ENCODE measurements at places on chromosomes 2 and 18.

DNA sequence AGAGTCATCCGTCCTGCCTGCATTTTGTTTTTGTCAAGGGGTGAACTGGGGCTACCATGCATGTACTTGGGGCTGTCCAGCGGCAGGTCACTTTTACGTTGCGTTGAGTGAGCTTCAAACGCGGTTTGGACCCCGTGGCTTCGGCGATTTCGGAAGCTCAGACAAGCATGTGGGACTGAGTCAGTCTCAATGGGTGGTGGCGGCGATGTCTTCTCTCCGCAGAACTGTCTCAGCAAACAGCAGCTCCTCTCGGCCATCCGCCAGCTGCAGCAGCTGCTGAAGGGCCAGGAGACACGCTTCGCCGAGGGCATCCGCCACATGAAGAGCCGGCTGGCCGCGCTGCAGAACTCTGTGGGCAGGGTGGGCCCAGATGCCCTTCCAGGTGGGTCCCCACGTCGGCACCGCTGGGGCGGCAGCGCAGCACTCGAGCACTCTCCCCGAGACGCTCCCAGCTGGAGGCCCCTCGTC is 21.3 kb downstream of the FBLN7 start:
- no peak for DNase-seq

DNA sequence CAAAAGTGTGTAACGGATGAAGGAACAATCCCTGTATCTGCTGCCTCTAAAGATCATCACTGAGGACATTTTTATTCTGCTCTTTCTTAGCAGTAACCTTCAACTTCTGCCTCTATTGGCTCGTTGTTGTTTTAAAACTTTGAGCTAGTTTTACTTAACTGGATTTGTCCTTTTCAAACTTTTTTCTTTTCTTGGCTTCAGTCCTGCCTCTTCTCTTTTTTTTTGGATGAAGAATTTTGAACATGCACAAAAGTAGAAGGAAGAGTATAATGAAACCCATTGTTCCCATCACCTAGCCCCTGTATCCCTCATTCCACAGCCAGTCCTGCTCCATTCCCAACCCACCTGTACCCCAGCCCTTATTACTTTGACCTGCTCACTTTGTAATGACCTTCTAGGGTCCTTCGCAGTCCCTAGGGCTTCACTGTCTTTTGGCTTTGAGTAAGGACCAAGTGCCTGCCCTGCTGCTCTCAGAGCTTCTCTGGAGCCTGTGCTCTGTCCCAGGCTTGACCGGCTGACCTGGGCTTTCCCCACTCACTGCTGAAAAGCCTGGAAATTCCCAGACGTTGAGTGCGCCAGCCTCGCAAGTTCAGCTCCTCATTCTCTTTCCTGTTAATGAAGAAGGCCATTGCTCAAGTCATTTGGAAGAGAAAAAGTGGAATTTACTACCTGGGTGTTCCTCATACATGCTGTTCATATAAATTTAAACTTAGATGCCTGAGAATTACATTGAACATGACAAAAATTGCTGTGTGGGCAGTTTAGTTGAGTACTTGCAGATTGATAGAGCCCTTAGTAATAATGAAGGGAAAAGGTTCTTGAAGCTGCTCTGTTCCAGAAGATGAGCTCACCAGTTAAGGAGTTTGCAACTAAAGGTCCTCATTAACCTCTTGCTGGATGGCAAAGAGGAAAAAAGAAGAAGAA is 149.3 kb upstream of the ALPP start:
- no peak for DNase-seq

DNA sequence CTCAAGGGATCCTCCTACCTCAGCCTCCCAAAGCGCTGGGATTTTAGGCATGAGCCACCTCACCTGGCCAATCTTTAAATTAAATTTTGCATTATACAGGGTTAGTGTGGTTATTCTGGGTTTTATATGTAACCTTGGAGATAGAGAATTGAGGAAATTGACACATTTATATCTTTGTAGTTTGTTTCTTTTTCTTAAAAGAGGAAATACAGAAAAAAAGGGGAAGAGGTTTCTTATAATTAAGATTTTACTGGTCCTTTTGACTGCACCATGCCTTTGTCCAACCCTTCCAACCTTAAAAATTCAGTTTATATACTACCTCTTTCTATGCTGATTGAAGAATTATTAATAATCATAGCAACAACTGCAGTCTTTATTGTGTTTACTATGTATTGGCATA is 210.1 kb upstream of the STON1 start:
- no peak for DNase-seq

GRCh38 chr2:159292157-159292556 is 5.7 kb upstream of the WDSUB1 start:
- no peak for DNase-seq

GRCh38 chr18:22505141-22505591 is 87.5 kb upstream of the CTAGE1 start:
- no peak for DNase-seq

DNA sequence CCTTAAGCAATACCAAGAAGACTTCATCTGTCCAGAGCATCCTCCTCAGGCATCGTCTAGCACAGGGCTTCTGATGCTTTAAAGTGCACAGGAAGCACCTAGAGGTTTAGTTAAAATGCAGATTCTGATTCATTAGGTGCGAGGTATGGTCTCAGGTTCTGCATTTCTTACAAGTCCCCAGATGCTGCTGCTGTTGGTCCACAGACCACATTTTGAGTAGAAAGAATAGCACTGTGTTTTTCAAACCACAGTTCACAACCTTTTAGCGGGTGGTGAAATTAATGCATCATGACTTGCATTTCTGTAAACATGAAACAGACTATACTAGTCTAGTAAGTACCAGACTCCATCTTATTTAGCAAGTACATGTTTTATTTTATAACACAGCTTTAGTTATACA is 134.6 kb downstream of the TMEFF2 start:
- DNase-seq: no peak

DNA sequence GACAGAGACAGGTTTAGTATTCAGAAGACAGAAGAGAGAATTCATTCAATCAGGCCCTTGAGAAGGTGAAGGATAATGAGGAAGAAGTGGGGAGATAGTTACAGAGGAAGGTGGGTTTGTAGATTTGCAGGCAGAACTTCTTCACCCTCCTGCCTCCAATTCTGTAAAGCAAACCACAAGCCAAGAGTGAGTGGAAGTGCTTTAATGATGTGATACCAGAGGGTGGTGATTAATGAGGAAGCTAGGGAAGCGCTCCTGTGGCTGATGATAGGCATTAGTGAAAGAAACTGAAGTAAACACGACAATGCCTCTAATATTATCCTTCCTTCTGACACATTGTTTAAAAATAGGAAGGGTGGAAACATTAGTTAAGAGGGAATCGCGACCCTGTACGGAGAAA is 78.2 kb downstream of the CAPN13 start:
- no peak for DNase-seq

GRCh38 chr2:96760986-96761832 is 507 bp downstream of the CNNM4 start:
- DNase-seq: no peak

GRCh38 chr2:111896024-111896423 is 2.4 kb upstream of the MERTK start:
- no peak for DNase-seq

- DNase-seq: no peak
Observed at GRCh38 chr2:230910546-230911177, 14.4 kb downstream of the GPR55 start.

DNA sequence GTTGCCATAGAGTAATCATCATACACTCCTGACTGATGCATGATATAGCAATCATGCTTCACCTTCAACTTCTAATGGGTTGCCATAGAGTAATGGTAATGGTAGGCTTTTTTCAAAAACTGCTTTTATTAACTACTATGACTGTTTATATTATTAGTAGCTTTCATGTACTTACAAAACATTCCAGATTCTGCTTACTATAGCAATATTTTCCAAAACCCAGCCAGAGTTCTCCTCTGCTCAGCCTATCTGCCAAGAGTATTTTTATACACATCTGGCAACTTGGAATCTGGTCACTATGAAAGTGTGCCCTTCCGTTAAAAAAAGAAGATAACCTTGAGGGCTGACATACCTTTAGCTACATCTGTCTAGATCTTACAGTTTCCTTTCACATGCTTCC is 5.0 kb upstream of the UNC80 start:
- DNase-seq: no peak

GRCh38 chr2:145100301-145100700 is 580.4 kb upstream of the ZEB2 start:
- DNase-seq: no peak

- no peak for DNase-seq
Observed at GRCh38 chr2:10370390-10370789, 67.7 kb downstream of the HPCAL1 start.

- no peak for DNase-seq
Observed at GRCh38 chr2:221637851-221638250, 65.7 kb upstream of the EPHA4 start.

GRCh38 chr2:134669731-134670669 is 48.8 kb downstream of the TMEM163 start:
- no peak for DNase-seq

- DNase-seq: no peak
Observed at GRCh38 chr2:124607679-124608078, 582.6 kb downstream of the CNTNAP5 start.

- DNase-seq: peak; percentile 3
Observed at GRCh38 chr2:151437630-151438029, 27.9 kb downstream of the RIF1 start.

- DNase-seq: no peak
Observed at GRCh38 chr2:9707008-9707407, 76.2 kb upstream of the YWHAQ start.

DNA sequence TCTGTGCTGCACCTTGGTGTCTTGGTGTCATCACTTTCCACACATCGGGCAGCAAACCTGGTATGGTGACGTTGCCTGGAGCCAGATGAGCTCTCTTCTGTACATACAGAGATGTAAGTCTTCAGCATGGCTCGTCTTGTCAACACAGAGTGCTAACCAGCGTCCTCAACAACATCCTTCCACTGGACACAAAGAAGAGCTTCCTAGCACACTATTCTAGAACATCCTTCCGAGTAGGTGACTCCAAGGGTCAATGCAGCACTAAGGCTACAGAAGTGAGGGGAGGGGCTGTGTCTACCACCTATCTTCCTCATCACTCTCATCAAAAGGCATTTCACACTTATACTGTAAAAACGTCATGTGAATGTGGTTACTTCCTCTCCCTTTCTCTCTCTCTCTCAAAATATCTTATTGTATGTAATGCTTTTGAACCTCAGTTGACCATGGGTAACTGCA is 108.1 kb upstream of the SLC1A4 start:
- no peak for DNase-seq

- DNase-seq: no peak
Observed at GRCh38 chr2:42900289-42900891, 108.0 kb upstream of the HAAO start.

DNA sequence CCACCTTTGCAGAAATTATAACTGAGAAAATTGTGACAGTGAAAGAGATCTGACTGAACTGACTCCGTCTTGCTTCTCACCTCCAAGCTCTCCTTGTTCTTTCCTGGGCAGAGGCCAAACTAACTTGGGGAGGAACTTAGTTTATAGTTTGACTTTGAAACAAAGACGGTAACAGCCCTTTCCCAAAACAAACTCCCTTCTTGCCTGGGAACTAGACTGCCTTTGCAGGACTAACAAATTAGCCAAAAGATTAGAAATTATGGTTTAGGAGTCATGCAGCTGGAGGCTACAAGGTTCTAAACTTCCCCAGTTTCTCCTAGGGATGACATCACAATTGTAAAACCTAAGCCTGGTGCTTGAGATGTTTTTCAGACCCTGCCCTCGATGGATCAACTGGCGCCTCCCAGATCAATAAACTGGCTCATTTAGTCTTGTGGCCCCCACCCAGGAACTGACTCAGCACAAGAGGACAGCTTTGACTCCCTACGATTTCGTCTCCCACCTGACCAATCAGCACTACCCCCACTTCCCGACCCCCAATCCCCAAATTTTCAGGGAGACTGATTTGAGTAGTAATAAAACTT is 137.7 kb downstream of the ALPK2 start:
- DNase-seq: no peak

- DNase-seq: no peak
Observed at GRCh38 chr2:133085646-133086045, 415.6 kb upstream of the LYPD1 start.

- no peak for DNase-seq
Observed at GRCh38 chr2:25257032-25257552, 84.6 kb downstream of the DNMT3A start.

- no peak for DNase-seq
Observed at GRCh38 chr18:3075491-3075890, 62.5 kb upstream of the LPIN2 start.

- DNase-seq: no peak
Observed at GRCh38 chr2:212535996-212536816, 2.4 kb downstream of the ERBB4 start.

GRCh38 chr2:124814968-124815745 is 790.1 kb downstream of the CNTNAP5 start:
- no peak for DNase-seq

DNA sequence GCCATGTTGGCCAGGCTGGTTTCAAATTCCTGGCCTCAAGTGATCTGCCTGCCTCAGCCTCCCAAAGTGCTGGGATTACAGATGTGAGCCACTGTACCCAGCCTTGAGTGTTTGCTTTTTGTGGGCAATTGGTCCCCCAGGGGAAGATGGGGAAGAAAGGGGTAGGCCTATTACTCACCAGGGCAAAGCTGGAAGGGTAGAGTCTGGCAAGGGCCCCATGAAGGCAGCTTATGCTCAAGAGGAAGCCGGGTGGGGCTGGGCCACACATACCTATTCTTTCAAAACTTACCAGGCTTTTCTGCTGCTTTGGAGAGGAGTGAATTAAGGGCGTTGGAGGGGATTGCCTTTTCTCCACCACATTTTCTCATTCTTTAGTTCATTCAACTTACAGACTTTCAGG is 24.5 kb upstream of the CD28 start:
- DNase-seq: no peak

DNA sequence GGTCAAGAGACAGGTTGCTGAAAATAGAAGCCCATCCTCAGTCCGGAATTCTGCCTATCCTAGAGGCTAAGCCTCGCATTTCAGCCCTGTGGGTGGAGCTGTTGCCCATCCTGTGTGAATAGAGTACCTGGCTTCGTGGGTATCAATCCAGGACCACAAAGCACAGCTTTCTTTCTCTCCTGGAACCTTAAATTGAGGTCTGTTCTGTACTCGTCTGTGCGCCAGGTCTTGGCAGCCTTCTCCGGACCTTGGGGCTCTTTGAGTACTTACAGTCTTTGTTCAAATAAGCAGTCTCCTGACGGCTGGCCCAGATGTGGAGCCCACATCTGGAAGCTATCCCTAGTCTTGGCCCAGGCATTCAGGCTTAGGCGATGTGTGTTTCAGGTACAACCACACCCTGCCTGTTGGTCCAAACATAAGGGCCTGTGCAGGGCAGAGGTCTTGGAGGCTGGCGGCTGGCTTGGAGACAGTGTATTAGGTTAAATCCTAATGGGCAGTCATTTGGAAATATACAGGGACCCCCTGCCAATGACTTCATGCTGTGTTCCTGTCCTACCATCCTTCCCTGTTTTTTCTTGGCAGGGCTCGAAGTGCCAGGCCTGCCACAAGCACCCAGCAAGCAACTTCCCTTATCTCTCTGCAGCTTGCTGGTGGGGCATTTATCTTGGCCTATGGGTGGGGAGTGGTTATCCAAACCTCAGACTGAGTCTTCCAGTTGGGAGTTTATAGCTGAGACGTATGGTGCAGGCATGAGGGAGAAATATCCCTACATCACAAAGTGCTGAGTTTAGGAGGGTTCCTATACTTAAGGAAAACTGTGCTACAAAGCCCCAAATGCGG is 294.1 kb downstream of the BCL2 start:
- no peak for DNase-seq
